ENCODE measurements at places on chromosomes 1 and 21.

DNA sequence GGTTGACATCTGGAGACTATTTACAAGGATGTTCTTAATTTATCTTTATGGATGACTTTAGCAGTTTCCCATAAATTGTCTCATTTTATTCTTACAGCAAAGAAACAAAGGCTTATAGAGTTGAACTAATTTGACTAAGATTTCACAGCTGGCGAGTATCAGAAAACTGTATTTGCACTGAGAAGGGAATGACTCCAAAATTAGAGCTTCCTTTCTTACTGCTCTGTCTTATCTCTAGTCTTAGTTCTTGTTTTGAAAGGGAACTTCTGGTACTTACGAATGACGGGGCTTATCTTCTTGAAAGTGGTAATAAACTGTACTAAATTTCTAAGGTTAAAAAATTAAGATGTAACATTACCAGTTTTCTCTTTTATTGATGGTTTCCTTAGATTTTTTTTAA lies 13.6 kb downstream of the CNST start:
- no peaks in the 10 kb centered on the region for H3K27me3 ChIP-seq
- no peak for DNase-seq
- H3K4me3 ChIP-seq = no peak overlapping the region
- no peak overlapping the region for H3K27ac ChIP-seq
- H3K36me3 ChIP-seq = no peaks in the 10 kb centered on the region

- no peak overlapping the region for H3K27ac ChIP-seq
- no peaks in the 10 kb centered on the region for H3K27me3 ChIP-seq
- no peak for DNase-seq
- H3K36me3 ChIP-seq = no peaks in the 10 kb centered on the region
- H3K4me1 ChIP-seq = no peaks in the 10 kb centered on the region
- H3K4me3 ChIP-seq = no peak overlapping the region
Measured at GRCh38 chr1:51719146-51719545, 102.3 kb downstream of the OSBPL9 start.

DNA sequence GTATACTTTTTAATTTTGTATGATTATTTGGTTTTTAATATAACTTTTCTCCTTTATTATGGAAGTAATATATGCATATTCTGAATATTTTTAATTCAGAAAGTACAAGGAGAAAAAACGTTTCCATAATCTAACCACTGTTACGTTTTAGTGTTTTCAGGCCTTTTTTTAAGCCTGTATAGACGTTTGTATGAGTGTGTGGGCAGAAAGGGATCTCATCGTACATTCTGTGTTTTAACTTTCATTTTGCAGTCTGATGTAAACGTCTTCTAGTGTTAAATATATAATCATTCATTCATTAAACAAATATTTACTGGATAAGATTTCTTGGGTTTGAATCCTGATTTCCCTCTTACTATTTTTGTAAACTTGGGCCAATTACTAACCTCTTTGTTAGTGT lies 38.0 kb upstream of the PLEKHO1 start:
- H3K27me3 ChIP-seq = no peaks in the 10 kb centered on the region
- peak overlapping the region; percentile 61 for H3K27ac ChIP-seq
- DNase-seq = no peak
- no peaks in the 10 kb centered on the region for H3K4me1 ChIP-seq
- H3K4me3 ChIP-seq = no peak overlapping the region

DNA sequence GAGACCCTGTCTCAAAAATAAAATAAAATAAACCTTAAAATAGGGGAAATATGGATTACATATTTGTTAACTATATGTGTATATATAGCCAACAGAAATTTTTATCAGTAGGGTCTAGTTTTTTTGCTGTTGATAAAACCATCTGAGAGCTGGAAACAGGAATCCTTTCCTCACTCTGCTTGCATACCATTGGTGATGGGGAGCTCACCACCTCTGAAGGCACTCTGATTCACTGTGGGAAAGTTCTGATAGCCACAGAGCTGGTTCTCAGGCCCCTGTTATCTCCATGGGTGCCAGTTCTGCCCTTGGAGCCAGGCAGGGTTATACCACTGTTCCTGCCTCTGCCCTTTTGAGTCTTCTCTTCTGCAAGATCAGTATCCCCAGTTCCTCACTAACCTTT lies 17.8 kb upstream of the ZC3H12A start:
- DNase-seq = no peak
- no peak overlapping the region for H3K4me3 ChIP-seq
- peaks cover 6% of the 10 kb centered on the region for H3K4me1 ChIP-seq

GRCh38 chr1:163170331-163170730 lies 32.4 kb downstream of the RGS5 start:
- no peak overlapping the region for H3K27ac ChIP-seq
- no peaks in the 10 kb centered on the region for H3K36me3 ChIP-seq
- H3K4me1 ChIP-seq = peaks cover 10% of the 10 kb centered on the region

- no peak for DNase-seq
- H3K27me3 ChIP-seq = no peaks in the 10 kb centered on the region
- H3K27ac ChIP-seq = no peak overlapping the region
- H3K4me1 ChIP-seq = no peaks in the 10 kb centered on the region
Measured at GRCh38 chr21:34736116-34736874, 67.5 kb downstream of the CLIC6 start.

DNA sequence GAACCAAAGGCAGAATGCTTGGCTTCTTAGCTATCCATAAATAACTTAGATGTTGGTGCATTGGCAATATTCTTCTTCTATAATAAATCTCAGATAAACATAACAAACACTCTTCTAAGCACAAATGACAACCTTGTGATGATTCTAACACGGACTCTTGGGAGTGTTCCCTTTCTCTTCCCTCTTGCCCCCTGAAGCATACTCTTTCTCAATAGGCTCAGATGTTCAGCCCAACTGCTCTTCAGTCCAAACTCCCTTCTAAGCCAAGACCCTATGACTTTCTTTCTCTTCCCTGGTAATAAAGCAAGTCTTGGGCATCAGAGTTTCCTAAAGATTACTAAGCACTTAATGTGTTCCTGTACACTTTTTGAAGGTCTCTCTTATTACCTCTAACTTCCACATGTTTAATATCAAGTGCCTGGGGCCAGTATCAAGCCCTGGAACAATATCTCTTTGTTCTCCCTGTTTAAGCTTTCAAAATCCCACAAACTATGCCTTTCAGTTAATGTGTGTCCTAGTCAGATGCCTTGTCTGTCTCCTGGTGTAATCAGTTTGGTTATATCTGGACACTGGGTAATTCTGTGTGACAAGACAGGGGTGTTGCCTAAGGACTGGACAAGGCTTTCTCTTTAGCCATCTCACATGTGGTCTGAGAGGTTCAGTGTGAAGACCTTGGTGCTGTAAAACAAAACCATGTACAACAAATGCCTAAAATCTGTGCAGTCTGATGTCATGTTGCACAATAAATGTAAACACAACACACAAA lies 92.9 kb upstream of the IVNS1ABP start:
- no peak overlapping the region for H3K27ac ChIP-seq
- H3K36me3 ChIP-seq = no peaks in the 10 kb centered on the region
- H3K4me3 ChIP-seq = no peak overlapping the region
- no peak for DNase-seq
- H3K4me1 ChIP-seq = no peaks in the 10 kb centered on the region
- no peaks in the 10 kb centered on the region for H3K27me3 ChIP-seq

GRCh38 chr21:42051788-42052187 lies 19.3 kb upstream of the UMODL1 start:
- H3K27me3 ChIP-seq = no peaks in the 10 kb centered on the region
- peaks cover 16% of the 10 kb centered on the region for H3K4me1 ChIP-seq
- no peak overlapping the region for H3K27ac ChIP-seq
- no peaks in the 10 kb centered on the region for H3K36me3 ChIP-seq
- DNase-seq = no peak

- no peak for DNase-seq
- no peaks in the 10 kb centered on the region for H3K36me3 ChIP-seq
- H3K4me1 ChIP-seq = no peaks in the 10 kb centered on the region
- no peaks in the 10 kb centered on the region for H3K27me3 ChIP-seq
- no peak overlapping the region for H3K4me3 ChIP-seq
- no peak overlapping the region for H3K27ac ChIP-seq
Measured at GRCh38 chr1:111561328-111561727, 57.9 kb upstream of the ADORA3 start.

DNA sequence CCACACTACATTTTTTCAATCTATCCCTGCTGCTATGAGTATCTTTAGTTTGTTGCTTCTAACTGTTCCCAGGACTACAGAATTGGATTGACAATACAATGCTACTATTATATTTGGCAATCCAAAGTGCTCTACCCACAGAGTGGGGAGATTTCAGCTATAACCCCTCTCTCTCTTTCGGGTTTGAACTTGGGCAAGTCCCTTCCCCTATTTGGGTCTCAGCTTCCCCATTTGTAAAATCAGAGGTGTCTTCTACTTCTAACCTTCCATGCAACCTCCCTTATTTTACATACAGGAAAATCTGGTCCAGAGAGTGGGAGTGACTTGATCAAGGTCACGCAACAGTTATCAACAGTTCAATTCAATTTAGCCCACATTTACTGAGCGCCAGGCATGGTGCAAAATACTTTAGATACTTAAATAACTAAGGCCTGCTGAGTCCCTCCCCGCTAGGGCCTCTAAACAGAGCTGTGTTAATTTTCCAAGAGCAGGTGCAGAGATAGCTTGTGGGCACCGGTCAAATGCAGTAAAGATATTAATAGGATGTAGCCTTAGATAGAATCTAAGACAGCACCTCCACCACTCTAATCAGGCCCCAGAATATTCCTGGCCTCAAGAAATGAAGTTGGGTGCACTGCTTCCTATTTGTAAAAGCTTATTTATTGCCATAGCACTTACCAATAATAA lies 9.4 kb upstream of the GPX7 start:
- H3K27ac ChIP-seq = no peak overlapping the region
- no peaks in the 10 kb centered on the region for H3K27me3 ChIP-seq
- DNase-seq = no peak
- no peaks in the 10 kb centered on the region for H3K4me1 ChIP-seq

DNA sequence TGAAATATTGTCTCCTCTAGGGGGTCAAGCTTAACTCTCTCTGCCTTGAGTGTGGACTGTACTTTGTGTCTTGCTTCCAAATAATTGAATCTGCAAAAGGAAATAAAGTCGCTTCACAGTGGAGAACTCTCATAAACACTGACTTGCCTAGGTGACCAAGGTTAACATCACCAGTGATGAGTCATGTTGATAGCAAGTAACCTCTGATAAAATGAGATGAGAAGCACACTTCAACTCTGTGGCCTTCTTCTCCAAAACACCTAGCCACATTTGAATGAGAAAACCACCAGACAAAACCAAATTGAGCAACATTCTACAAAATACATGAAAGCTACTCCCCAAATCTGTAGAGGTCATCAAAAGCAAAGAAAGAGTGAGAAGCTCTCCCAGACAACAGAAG lies 37.6 kb downstream of the PDE4B start:
- no peaks in the 10 kb centered on the region for H3K27me3 ChIP-seq
- no peaks in the 10 kb centered on the region for H3K4me1 ChIP-seq
- no peak for DNase-seq
- H3K36me3 ChIP-seq = no peaks in the 10 kb centered on the region
- no peak overlapping the region for H3K27ac ChIP-seq
- H3K4me3 ChIP-seq = no peak overlapping the region

GRCh38 chr1:172485626-172486025 lies 41.8 kb upstream of the PIGC start:
- H3K4me1 ChIP-seq = no peaks in the 10 kb centered on the region
- no peak overlapping the region for H3K27ac ChIP-seq
- H3K4me3 ChIP-seq = no peak overlapping the region
- no peak for DNase-seq
- H3K36me3 ChIP-seq = no peaks in the 10 kb centered on the region
- H3K27me3 ChIP-seq = no peaks in the 10 kb centered on the region

DNA sequence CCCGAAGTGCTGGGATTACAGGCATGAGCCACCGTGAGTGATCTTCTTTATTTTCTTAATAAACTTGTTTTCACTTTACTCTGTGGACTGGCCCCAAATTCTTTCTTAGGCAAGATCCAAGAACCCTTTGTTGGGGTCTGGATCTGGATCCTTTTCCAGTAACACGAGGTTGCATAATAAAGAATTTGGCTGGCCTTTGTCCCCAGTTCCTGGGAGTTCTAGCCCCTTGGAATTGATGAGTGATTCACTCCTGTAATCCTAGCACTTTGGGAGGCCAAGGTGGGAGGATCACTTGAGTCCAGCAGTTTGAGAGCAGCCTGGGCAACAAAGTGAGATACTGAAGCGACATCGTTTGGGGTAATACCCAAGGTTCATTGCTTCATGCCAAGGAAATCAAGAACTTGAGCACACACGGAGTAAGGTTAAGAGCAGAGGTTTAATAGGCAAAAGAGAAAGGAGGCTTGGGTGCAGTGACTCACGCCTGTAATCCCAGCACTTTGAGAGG lies 2.2 kb upstream of the TOMM20 start:
- DNase-seq = no peak
- peaks cover 11% of the 10 kb centered on the region for H3K4me1 ChIP-seq
- H3K4me3 ChIP-seq = no peak overlapping the region
- no peaks in the 10 kb centered on the region for H3K36me3 ChIP-seq
- no peak overlapping the region for H3K27ac ChIP-seq
- no peaks in the 10 kb centered on the region for H3K27me3 ChIP-seq

DNA sequence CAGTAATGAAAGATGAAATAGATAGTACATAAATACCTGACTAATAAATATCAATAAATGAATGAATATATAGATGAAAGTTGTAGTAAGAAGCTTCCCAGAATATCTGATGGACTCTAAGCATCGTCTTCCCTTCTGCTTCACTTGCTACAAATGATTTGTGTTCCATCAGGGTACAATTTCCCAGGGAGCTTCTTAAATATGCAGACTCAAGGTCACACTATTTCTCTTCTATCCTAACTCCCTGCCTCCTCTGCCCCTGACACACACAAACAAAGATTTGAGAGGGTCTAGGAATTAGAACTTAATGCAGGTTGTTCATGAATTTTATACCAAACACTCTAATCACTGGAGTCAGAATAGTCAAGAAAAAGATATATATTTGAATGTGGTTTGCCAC lies 415.9 kb upstream of the TMPRSS15 start:
- H3K36me3 ChIP-seq = no peaks in the 10 kb centered on the region
- H3K27me3 ChIP-seq = no peaks in the 10 kb centered on the region
- H3K4me3 ChIP-seq = no peak overlapping the region
- H3K4me1 ChIP-seq = no peaks in the 10 kb centered on the region

- no peaks in the 10 kb centered on the region for H3K36me3 ChIP-seq
- DNase-seq = no peak
- H3K27me3 ChIP-seq = no peaks in the 10 kb centered on the region
Measured at GRCh38 chr1:55181666-55182065, 33.5 kb downstream of the USP24 start.

- no peaks in the 10 kb centered on the region for H3K4me1 ChIP-seq
- H3K4me3 ChIP-seq = no peak overlapping the region
- H3K27me3 ChIP-seq = no peaks in the 10 kb centered on the region
Measured at GRCh38 chr1:208842451-208842850, 598.3 kb upstream of the PLXNA2 start.

DNA sequence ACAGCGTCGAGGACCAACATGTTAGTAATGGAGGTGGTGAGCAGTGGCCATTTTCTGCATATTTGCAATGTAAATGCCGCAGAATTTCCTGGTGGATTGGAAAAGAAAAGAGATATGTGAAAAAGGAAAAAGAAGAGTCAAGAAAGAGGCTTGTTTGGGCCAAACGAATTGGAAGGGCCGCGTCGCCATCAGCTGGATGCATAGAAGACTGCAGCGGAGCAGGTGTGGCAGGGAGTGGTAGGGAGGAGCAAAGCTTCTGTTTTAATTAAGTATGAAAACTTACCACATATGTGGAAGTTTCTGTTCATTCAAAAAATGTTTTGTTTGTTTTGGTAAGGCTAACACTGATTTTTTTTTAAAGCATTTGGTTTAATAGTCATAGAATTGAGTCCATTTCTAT lies 690.7 kb downstream of the NCAM2 start:
- no peaks in the 10 kb centered on the region for H3K27me3 ChIP-seq
- H3K36me3 ChIP-seq = no peaks in the 10 kb centered on the region
- no peak overlapping the region for H3K27ac ChIP-seq
- no peak overlapping the region for H3K4me3 ChIP-seq

- H3K4me3 ChIP-seq = no peak overlapping the region
- no peak for DNase-seq
- H3K36me3 ChIP-seq = peaks cover 65% of the 10 kb centered on the region
- no peaks in the 10 kb centered on the region for H3K4me1 ChIP-seq
- no peak overlapping the region for H3K27ac ChIP-seq
- no peaks in the 10 kb centered on the region for H3K27me3 ChIP-seq
Measured at GRCh38 chr1:168065506-168065905, 71.2 kb downstream of the GPR161 start.
